Activated naive CD8-positive, alpha-beta T cell treated with anti-CD3 and anti-CD28 coated beads, Interleukin-2, amount 10 ng/mL, durations not matched to agents 7 days and 5 days (primary cell): ENCODE measurements at places on chromosomes 7 and 10.

GRCh38 chr10:14243221-14243620 is 87.5 kb downstream of the FRMD4A start:
- DNase-seq, result no peak

GRCh38 chr7:47181746-47182361 is 400.1 kb downstream of the TNS3 start:
- no peak for DNase-seq

- DNase-seq, result no peak
Observed at GRCh38 chr10:131788386-131788785, 112.4 kb upstream of the PPP2R2D start.

DNA sequence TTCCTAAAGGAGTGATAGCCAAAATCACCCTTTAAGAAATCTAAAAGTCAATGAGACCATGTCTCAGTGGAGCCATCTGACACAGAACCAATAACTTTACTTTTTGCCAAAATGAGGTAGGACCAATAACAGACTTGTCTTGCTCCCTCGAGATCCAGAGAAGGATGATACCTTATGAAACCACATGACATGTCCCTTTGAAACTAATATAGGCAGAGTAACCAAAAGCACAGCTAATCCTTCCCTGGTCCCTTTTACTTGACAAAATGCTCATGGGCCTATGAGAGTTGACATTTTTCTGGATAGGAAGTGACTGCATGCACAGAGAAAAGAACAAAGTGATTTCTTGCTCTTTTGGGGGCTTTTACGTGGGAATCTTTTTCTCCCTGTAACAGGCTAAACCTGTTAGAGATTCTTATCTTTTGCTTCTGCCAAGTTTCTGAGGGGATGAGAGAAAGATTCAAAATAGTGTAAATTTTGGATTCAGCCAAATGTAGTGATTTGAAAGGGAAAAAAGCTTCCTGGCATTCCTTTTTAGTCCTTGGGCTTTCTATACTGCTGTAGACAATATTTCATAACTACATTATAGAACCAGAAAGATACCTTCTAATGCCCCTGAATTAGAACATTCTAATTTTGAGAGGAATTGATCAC is 87.6 kb downstream of the ARMH3 start:
- no peak for DNase-seq

- no peak for DNase-seq
Observed at GRCh38 chr10:33410860-33411234, 76.4 kb upstream of the NRP1 start.

- no peak for DNase-seq
Observed at GRCh38 chr7:81883801-81884393, 114.0 kb upstream of the HGF start.

GRCh38 chr10:28754930-28755718 is 77.8 kb downstream of the BAMBI start:
- no peak for DNase-seq

DNA sequence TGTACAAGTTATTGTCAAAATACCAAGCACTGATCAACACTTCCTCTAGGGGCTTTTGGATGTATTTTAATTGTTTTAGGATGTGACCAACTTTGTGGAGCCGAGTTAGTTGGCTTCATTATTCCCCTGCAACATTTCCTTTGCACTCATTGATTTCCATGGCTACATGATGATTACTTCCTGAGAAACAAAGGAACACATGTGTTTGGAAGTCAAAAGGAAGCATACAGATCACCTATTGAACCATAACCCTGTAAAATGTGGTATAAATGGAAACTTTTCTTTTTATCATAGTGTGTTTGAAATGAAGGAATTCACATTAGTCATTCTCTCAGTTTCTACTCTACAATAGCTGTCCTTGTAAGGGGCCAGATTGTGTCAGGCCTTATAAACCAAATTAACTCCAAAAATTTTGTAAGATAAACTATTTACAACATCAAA is 32.2 kb upstream of the EXOC6 start:
- no peak for DNase-seq

GRCh38 chr10:131212763-131213325 is 98.7 kb downstream of the TCERG1L start:
- DNase-seq, result no peak

DNA sequence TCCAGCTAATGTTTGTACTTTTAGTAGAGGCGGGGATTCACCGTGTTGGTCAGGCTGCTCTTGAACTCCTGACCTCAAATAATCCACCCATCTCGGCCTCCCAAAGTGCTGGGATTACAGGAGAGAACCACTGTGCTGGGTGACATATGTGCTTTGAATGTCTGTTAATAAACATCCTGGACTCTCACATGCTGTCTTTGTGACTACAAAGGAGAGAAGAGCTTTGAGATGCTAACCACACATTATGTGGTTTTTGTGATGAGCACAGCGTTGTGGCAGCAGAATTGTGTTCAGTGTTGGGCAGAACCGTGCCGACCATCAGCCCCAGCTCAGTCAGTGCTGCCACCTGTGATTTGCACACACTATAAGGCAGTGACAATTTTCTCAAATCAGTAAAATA is 500.1 kb upstream of the KLF6 start:
- no peak for DNase-seq

- no peak for DNase-seq
Observed at GRCh38 chr10:178723-179122, 43.5 kb downstream of the ZMYND11 start.

DNA sequence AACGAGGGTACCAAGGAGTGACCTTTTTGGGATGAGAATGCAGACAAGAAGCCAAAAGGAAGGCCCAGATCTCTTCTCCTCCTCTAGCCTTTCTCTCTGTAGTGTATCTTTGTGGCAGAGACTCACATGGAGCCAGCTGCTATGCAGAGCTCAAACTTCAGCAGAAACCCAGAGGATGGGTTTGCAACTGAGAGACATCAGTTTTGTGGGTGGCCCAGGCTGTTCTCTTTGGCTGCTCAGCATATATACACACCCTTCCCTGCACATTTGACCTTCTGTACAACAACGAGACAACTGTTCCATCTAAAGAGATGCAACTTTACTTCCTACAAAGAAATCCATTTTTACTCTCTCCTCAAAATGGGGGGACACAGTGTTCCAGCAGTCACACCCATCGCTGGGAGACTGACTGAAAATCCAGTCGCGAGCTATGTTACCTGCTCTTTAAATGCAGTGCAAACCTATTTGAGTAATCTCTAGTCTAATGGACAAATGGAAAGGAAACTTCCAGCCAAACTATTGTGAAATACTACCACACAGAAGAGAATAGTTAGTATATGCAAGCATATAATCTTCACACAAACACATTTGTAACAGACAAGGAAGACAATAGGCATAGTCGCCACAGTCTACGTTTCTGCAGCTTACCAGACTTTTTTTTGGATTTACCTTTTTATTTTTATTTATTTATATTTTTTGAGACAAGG is 51.2 kb downstream of the GTF2I start:
- no peak for DNase-seq

DNA sequence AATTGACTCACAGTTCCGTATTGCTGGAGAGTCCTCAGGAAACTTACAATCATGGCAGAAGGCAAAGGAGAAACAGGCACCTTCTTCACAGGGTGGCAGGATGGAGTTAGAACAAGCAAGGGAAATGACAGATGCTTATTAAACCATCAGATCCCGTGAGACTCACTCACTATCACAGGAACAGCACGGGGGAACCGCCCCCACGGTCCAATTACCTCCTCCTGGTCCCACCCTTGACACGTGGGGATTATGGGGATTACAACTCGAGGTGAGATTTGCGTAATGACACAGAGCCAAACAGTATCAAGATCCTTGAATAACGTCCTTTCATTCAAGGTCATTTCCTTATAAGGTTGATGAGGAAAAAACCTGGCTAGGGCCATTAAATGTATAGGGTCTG is 176.6 kb downstream of the TPK1 start:
- DNase-seq, result no peak

- DNase-seq, result no peak
Observed at GRCh38 chr10:132511121-132512051, 26.2 kb upstream of the INPP5A start.

GRCh38 chr10:80414142-80414895 is 6.0 kb downstream of the PRXL2A start:
- DNase-seq, result no peak

DNA sequence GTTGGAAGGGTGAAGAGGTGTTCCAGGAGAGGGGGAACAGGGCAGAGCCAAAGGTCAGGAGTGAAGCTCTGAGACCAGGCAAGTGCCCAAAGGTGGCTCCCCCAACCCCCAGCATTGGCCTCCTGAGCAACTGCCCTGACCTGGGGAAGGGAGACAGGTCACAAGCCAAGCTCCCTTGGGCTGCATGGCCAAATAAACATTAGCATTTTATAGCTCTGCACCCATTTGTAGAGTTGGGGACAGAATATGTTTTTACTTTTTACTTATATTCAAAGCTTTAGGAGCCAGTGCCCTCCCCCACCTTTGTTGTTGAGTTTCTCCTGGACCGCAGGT is 4.0 kb downstream of the UNC5B start:
- no peak for DNase-seq

DNA sequence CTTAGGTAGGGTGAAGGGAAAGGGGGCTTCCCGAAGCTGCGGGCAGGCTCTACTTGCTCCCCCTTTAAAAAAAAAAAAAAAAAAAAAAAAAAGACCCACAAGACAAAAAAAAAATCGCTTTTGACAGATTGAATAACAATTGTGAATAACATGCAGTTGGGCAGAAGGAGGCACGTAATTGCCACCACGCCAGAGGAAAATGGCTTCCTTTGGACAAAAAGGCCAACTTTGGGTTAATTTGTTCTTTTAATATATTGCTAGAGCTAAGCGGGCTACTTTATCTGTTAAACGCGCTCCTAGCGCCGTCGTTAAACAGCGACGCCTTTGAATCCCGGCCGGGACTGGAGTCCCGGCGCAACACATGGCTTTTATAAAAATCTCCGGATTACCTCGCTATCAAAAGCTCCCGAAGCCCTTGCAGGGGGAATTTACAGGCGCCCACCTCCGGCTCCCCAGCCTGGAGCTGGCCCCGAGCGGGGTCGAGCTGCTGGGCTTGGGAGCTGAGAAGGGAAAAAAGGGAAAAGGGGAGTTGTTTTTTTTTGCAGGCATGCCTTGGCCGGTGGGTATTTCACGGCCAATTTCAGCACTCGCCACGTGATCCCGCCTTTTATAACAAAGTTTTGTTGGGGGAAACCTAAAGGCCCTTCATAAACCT is 1.2 kb downstream of the HOXA11 start:
- DNase-seq, result peak; percentile 27

DNA sequence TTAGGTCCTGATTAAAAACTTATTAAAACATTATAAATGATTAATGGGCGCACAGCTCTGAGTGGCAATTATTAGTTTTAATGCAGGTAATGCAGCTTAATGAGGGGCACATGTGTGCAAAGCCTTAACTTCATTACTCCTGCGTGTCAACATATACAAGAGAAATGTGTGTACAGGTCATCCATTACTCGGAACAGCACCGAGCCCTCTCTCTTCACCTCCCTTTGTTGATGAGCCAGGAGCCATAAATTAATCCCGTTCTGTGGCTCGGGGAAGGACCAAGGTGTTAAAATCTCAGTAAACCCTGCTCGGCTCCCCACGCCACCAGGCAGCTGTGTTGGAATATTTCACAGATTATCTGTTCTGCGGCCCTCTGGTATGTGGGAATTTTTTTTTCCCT is 77.8 kb downstream of the EBF3 start:
- no peak for DNase-seq

DNA sequence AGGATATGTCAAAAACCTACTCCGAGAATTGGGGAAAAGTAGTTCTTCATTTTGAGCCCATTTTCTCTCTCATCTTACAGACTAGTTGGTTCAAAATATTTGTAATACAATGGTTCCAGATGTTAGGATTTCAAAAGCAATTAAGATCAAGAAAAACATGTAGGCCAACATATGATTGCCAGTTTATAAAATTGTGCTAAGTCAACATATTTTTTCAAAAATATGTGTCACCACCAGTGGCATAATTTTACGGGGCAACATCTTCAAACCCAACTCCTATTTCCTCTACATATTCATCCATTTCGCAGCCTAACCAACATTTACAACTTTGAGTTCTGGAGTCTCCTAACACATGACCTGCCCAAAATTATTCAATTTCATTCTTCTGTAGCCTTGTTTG is 514.5 kb upstream of the TPK1 start:
- no peak for DNase-seq

GRCh38 chr10:48363617-48364355 is 57.3 kb downstream of the MAPK8 start:
- no peak for DNase-seq

DNA sequence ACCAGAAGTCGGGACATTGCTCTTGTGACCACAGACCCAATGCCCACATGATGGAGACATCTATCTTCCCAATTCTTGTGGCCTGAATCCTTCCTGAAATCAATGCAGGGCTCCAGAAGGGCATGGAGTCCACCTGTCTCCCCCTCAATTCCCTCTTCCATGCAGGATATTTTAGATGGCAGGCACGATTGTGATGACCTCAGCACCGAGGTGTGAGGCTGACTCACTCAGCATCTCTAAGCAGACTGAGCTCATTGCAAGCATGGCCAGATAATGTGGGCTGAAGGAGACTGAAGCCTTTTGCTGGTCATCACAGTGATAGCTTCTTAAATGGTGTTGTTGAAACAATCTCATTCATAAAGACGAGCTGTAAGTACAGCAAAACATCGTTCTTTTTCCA is 374.9 kb upstream of the PODXL start:
- DNase-seq, result no peak

- no peak for DNase-seq
Observed at GRCh38 chr7:73890555-73891147, 29.7 kb downstream of the TMEM270 start.

DNA sequence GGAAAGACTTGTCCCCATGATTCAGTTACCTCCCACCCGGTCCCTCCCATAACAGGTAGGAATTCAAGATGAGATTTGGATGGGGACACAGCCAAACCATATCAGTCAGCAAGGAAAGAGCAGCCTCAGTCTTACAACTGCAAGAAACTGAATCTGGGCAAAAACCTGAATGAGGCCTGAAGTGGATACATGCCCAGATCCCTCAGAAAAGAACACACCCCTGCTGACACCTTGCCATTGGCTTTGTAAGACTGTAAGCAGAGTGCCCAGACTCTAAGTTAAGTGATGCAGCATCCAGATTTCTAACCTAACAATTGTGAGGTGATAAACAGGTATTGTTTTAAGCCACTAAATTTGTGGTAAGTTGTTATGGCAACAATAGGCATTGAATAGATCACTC is 670.8 kb downstream of the SORCS1 start:
- no peak for DNase-seq

GRCh38 chr7:148686312-148686937 is 12.3 kb upstream of the CUL1 start:
- no peak for DNase-seq

GRCh38 chr7:66919304-66919703 is 1.7 kb upstream of the TMEM248 start:
- no peak for DNase-seq
